CD4-positive, alpha-beta memory T cell (primary cell): ENCODE measurements at places on chromosomes 13 and 19.

DNA sequence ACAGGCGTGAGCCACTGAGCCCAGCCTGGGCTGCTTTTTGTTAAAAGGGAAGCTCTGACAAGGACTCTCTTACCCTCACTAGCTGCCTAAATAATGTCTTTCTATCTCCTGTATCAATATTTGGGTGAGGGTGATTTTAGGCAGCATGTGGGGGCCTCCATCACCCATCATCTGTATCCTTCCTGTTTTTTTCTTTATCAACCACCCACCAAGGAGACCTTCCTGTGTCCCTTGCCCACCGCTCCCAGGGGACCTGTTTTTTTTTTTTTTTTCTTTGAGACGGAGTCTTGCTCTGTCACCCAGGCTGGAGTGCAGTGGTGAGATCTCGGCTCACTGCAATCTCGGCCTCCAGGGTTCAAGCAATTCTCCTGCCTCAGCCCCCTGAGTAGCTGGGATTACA, 5.4 kb upstream of the NDUFB7 start:
- H3K27me3 ChIP-seq, result no peaks in the 10 kb centered on the region
- no peaks in the 10 kb centered on the region for H3K36me3 ChIP-seq
- no peak overlapping the region for H3K4me3 ChIP-seq
- peaks cover 10% of the 10 kb centered on the region for H3K4me1 ChIP-seq

DNA sequence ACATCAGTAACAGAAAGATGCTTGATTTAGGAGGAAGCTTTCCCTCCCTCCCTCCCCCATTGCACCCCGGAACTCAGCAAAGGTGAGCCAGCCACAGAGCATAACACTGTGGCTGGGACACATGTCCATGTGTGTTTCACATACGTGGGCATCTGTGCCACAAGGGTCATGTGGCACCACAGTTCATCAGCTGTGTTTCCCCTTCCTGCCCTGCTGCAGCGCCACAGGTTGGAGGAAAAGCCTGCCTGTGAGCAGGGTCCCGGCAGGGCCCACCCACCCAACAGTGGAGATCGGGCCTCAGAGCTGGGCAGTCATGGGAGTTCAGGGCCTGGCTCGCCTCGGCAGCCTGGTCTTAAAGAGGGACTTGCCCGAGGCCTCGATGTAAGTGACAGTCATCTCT, 2.8 kb downstream of the ACP5 start:
- peaks cover 20% of the 10 kb centered on the region for H3K4me1 ChIP-seq
- no peak overlapping the region for H3K27ac ChIP-seq
- DNase-seq, result no peak
- H3K27me3 ChIP-seq, result no peaks in the 10 kb centered on the region
- H3K36me3 ChIP-seq, result peaks cover 4% of the 10 kb centered on the region

GRCh38 chr19:39916236-39916635, 18.2 kb downstream of the FCGBP start:
- no peaks in the 10 kb centered on the region for H3K36me3 ChIP-seq
- no peaks in the 10 kb centered on the region for H3K27me3 ChIP-seq
- DNase-seq, result no peak
- H3K4me3 ChIP-seq, result no peak overlapping the region
- H3K27ac ChIP-seq, result no peak overlapping the region

GRCh38 chr19:11560404-11561051, 1.5 kb upstream of the ELOF1 start:
- no peak overlapping the region for H3K27ac ChIP-seq
- no peaks in the 10 kb centered on the region for H3K27me3 ChIP-seq
- no peaks in the 10 kb centered on the region for H3K36me3 ChIP-seq

- no peaks in the 10 kb centered on the region for H3K4me1 ChIP-seq
- H3K36me3 ChIP-seq, result no peaks in the 10 kb centered on the region
- H3K4me3 ChIP-seq, result no peak overlapping the region
- H3K27ac ChIP-seq, result no peak overlapping the region
These were observed 76.5 kb downstream of the FGF14 start for GRCh38 chr13:102325321-102325720.

DNA sequence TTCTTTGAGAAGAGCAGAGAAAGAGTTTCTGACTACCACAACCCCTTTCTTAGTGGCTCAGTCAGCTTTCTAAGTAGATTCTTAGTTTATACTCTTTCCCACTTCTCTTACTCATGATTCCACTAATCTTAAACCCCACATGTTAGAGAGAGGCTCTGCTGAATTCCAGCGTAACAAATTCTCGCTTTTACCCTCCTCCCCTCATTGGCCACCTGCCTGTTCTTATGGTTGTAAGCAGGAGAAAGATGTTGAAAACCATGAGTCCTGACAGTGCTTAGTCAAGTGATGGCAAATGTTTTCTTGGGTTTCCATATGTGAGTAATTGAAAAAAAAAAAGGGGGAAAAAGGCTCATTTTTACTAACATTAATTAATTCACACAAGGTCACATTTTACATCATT, 125.9 kb downstream of the ZDHHC20 start:
- no peak overlapping the region for H3K4me3 ChIP-seq
- no peaks in the 10 kb centered on the region for H3K36me3 ChIP-seq
- no peak for DNase-seq
- H3K27ac ChIP-seq, result no peak overlapping the region

GRCh38 chr13:50126263-50126992, 111.2 kb downstream of the KCNRG start:
- peaks cover 5% of the 10 kb centered on the region for H3K36me3 ChIP-seq
- peaks cover 77% of the 10 kb centered on the region for H3K4me1 ChIP-seq
- DNase-seq, result peak; percentile 64
- H3K4me3 ChIP-seq, result peak overlapping the region; percentile 26
